ENCODE measurements at places on chromosomes 1 and 21.
A peak's percentile ranks its signal among the peaks of the same experiment; 100 is the strongest.

- DNase-seq: no peak
These were observed 59.8 kb downstream of the XCL1 start for GRCh38 chr1:168636200-168636599.

GRCh38 chr1:228445843-228446650 lies 29.4 kb upstream of the TRIM17 start:
- DNase-seq: no peak

DNA sequence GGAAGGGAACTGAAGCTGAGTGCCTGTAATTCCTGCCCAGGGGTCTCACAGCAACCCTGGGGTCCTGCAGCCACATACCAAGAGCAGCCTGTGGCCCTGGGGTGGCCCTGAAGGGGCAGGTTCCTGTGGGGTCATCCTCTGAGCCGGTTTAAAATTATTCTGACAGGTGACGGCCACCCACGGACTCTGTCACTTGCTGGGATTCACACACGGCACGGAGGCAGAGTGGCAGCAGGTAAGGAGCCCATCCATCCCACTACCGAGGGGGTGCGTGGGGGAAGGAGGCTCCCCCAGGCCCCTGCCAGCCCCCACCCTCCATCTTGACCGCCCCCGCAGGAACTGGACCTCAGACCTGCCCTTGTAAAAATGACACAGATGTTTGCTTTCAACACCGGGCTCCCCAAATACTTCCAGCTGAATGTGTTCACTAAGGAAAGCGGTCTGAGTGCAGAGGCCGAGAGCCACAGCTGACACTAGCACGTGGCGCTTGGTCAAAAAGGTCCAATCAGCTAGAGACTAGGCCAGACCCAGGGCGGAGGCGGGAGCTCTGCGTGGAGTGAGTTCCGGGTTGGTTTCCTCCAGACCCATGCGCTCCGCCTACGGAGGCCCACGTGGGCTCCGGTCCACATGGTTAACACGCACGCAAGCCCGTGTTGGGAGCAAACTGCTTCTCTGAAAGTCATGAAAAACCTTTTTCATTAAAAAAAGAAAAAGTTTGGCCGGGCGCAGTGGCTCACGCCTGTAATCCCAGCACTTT lies 10.0 kb downstream of the YBEY start:
- DNase-seq: peak; percentile 28

DNA sequence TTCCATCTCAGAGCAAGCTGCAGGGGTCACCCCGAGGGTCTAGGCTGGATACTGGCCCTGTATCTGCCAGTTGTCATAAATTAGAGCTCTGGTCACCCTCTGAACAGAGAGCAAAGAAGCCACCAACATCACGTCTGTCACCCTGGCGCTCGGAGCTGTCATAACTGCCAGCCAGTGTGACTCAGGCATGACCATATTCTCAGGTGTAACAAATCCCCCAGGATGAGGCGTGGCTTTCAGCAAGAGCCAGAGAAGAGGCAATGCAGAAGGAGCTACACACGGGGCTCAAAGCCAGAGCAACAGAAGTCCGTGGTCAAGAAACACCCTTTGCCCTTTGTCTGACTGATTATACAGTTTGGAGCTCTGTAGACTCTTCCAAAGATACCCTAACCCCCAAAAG lies 40.0 kb downstream of the PRAMEF20 start:
- DNase-seq: no peak

DNA sequence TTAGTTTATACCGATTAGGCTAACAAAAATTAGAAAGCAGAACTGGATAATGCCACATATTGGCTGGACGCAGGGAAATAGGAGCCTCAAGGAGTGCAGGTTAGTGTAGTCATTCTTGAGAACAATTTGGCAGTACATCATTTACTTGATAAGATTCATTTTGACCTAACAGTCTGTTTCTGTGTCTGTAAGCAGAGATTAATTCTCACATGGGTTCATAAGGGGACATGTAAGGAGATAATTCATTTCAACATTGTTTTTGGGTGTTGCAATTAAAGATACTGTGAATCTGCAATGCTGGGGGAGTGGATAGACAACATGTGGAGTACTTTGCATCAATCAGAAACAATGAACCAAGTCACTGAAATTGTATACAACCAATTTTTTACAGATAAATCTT lies 32.0 kb downstream of the AGO3 start:
- DNase-seq: no peak

Data from activated T-helper 9 cell treated with anti-CD3 and anti-CD28 coated beads, Interleukin-2, amount 50 U/mL, for 16 hours (primary cell).